ENCODE measurements at places on chromosomes 4 and X. TPM values are rescaled to one million over a fixed set of nuclear protein-coding genes. Genes with fewer than 3 reads are reported as not detected.

GRCh38 chrX:70878902-70879301 lies 29.6 kb downstream of the TEX11 start:
- no peak for DNase-seq

GRCh38 chrX:140163371-140164159 lies 198.2 kb upstream of the CXorf66 start:
- DNase-seq, result no peak

- no peak for DNase-seq
Measured at GRCh38 chr4:76990288-76991080, 40.9 kb downstream of the SEPTIN11 start.

- no peak for DNase-seq
Measured at GRCh38 chr4:44165938-44166337, 282.7 kb downstream of the KCTD8 start.

DNA sequence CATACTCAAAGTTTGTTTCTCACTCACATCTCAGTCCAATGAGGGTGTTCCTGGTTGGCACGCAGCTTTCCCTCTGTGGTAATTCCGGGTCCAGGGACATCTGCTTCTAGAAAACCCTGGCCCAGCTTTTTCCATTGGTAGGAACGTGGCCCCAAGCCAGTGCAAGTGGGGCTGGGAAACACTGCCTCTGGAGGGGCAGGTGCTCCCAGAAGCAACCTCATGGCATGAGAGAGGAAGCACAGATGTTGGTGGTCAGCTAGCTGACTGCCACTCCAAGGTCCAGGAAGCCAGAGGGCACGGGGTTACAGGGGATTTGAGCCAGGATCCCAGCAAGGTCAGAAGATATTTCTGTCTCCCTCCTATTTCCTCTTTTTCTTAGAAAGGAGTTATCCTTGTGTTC lies 47.5 kb downstream of the DCTD start:
- no peak for DNase-seq

FRMD7 gene
- 0.07 TPM for total RNA-seq

All from heart right ventricle (tissue), 16 donors.